ENCODE measurements at places on chromosomes 3 and 15. TPM values are rescaled to one million over a fixed set of nuclear protein-coding genes. Genes with fewer than 3 reads are reported as not detected.

A4GNT gene
- not detected for total RNA-seq

PPP2R3A gene
- total RNA-seq, result 7.5 TPM

SPINT1 gene
- not detected for total RNA-seq

TM4SF1 gene
- total RNA-seq, result 152 TPM

MRAS gene
- total RNA-seq, result 9.4 TPM

TGM4 gene
- 1.2 TPM for total RNA-seq

ITGA11 gene
- total RNA-seq, result 0.41 TPM

GPR176 gene
- 20.4 TPM for total RNA-seq

STRIT1 gene
- not detected for total RNA-seq

MAP4 gene
- total RNA-seq, result 35.8 TPM

GOLGA8N gene
- 0.45 TPM for total RNA-seq

TERB2 gene
- total RNA-seq, result not detected

SLC24A5 gene
- total RNA-seq, result not detected

- no peak for DNase-seq
These were observed 452 bp downstream of the TMEM158 start for GRCh38 chr3:45225465-45226205.

GRCh38 chr3:37321377-37321781 is 147.0 kb upstream of the LRRFIP2 start:
- no peak for DNase-seq

- DNase-seq, result no peak
These were observed 81.4 kb downstream of the ARNT2 start for GRCh38 chr15:80485370-80486164.

GRCh38 chr3:23051240-23052140 is 151.6 kb upstream of the UBE2E2 start:
- no peak for DNase-seq

- no peak for DNase-seq
These were observed 61.7 kb downstream of the TFDP2 start for GRCh38 chr3:142087676-142088075.

GRCh38 chr15:77646104-77646694 is 13.5 kb upstream of the LINGO1 start:
- DNase-seq, result no peak

GRCh38 chr3:46829699-46830208 is 33.5 kb downstream of the MYL3 start:
- no peak for DNase-seq

- DNase-seq, result no peak
These were observed 100.3 kb downstream of the MYLK start for GRCh38 chr3:123783811-123784210.

DNA sequence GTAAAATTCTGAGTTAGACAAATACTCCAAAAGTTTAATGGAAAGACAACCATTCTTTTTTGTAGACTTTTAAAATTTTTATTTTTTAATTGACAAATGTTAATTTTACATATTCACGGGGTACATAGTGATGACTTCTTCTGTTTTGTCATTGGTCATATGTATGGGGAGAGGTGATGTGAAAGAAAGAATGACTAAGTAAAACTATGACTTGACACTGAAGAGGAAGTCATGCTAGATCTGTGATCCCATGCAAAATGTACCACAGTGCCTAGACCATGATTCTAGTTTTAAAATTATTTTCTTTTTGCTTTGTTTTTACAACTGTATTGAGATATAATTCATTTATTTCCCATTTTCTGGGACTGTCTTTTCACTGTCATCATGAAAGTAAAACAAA is 281.6 kb downstream of the MBNL1 start:
- DNase-seq, result no peak

GRCh38 chr15:44729408-44730127 is 6.8 kb upstream of the TRIM69 start:
- DNase-seq, result no peak

- no peak for DNase-seq
These were observed 150.8 kb upstream of the BHLHE40 start for GRCh38 chr3:4828279-4829030.

- no peak for DNase-seq
These were observed 7.5 kb downstream of the PTX3 start for GRCh38 chr3:157443905-157444796.

- peak; percentile 96 for DNase-seq
These were observed 9.2 kb upstream of the RFC4 start for GRCh38 chr3:186815435-186815834.

DNA sequence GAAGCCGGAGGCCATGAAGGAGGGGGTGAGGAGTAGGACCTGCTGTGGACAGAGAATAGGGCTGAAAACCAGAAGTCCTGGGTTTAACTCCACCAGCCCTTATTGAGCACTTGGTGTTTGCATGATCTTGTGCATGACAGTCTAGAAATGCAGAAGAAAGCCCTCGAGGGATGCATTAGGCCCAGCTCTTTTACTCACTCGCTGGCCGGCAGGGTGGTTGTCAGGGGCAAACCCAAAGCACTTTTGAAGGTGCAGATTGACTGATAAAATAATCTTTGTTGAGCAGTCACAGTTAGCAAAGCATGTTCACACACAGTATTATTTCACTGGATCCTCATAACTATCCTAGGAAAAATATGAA is 55.3 kb downstream of the CORO2B start:
- DNase-seq, result no peak

DNA sequence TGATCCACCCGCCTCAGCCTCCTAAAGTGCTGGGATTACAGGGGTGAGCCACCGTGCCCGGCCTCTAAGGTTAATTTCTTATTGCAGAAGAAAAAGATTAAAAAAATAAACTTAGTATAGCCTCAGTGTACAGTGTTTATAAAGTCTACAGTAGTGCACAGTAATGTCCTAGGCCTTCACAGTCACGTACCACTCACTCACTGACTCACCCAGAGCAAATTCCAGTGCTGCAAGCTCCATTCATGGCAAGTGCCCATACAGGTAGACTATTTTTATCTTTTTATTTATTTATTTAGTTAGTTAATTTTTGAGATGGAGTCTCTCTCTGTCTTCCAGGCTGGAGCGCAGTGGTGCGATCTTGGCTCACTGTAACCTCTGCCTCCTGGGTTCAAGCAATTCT is 3.2 kb upstream of the FLNB start:
- no peak for DNase-seq

- DNase-seq, result no peak
These were observed 436.5 kb upstream of the WNT5A start for GRCh38 chr3:55923626-55924025.

DNA sequence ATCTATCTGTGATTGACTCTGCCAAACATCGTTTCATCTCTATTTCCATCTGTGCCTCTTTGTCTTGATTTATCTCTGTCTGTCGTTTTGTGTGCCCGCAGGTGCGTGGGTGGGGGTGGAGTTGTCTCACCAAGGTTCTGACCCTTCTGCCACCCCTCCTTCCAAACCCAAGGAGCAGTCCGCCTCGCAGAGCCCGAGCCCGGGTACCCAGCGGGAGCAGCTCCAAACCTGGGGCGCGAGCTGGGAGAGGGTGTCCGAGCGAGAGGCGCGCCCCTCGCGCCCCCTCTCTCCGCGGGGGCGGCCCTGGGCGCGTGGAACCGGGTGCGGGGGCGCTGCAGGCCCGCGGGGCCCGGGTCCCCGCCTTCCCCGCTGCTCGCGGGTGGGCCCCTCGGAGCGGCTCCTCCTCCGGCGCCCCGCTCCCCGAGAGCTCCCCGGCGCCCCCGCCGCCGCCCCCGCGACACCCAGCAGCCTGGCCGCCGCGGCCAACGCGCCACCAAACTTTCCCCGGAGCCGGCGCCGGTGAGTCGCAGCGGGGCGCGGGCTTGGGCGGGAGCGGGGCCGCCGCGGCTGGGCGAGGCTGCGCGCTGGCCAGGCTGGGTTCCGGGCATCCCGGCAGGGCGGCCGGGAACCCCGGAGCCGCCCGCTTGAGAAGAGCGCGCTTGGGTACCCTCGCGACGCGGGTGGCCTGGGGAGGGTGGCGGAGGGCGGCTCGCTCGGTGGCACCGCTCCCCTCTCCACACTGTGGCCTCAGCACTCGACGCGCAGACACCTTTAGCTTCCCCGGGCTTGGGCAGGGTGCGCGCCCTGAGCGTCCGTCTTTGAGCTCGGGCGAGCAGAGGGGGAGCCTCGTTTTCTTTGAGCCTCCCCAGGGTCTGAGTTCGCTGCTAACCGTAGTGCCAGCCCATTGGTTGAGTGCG is at the start of gene HRH1:
TSS of gene HRH1 (plus strand) at position 458 of the 917 bp plus-strand sequence. CDS start 104,545 bp downstream, outside the sequence.
- no peak for DNase-seq

DNA sequence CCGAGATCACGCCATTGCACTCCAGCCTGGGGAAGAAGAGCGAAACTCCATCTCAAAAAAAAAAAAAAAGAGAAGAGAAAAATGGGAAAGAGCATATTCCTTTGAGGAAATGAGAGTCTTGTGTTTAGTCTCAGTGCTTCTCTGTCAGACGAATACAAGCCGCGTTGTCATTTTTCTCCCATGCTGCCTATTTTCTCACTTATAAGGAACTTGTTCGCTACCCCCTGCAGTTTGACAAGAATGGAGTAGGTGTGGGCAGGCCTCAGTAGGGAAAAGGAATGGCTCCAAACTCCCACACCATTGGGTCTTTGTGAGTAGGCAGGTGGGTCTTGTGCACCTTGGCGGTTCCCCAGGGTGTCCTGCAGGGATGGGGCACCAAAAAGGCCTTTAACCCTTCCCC is 6.5 kb downstream of the GPR160 start:
- DNase-seq, result no peak

- DNase-seq, result peak; percentile 56
These were observed 21.3 kb upstream of the GATM start for GRCh38 chr15:45399381-45400212.

- DNase-seq, result no peak
These were observed 94.2 kb downstream of the THRB start for GRCh38 chr3:24400450-24400849.

DNA sequence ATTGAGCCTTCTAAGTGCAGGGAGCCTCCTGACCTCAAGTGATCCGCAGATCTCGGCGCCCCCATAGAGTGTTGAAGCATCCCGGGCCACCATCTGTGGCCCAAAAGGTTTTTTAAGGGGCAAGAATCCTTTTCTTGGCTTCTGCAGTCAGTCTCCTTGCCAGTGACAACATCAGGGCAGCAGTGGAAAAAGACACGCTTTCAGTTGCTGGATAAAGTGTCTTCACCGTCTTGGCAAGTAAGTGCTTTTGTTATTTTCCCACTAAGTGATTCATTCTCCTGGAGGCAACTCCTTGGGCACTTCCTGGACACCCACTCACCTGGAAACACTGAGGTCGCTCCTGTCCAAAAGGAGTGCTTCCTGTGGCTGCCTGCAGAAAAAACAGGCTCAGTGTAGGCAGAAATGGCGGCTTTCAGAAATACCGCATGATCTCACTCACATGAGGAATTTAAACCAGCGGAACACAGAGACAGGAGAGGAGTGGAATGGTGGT is 71.7 kb upstream of the ABHD2 start:
- no peak for DNase-seq

GRCh38 chr3:156311431-156311830 is 191.1 kb downstream of the KCNAB1 start:
- DNase-seq, result no peak

- no peak for DNase-seq
These were observed 44.4 kb upstream of the RSL24D1 start for GRCh38 chr15:55241186-55241585.

DNA sequence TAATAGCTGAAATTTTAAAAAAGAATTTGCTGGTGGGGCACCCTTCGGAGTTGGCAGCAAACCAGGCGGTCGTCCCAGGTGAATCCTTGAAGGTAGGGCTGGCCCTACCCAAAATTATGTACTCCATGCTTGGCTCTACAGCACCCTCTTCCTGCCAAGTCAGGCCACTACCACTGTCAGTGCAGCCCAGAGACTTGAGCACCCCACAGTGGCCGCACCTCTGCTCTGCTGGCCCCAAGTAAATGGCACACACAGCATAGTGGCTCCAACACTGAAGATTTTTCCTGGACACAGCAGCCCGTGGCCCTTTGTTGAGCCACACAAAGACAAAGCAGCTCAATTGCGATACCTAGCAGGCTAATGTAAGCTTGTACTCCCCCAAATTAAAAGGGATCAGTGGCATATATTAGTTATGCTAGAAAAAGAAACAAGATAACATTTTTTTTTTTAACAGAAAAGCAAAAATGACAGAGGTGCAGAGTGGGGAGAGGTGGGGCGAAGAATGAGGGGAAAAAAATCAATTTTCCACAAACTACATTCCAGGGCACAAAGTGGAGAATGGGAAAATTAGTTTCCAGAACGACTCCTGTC is 250.5 kb downstream of the UACA start:
- DNase-seq, result peak; percentile 78

- peak; percentile 26 for DNase-seq
These were observed 459.4 kb downstream of the GBE1 start for GRCh38 chr3:81302045-81302444.

- no peak for DNase-seq
These were observed 50.0 kb upstream of the RASGRP1 start for GRCh38 chr15:38614621-38615020.

GRCh38 chr3:96007650-96008195 is 806.7 kb upstream of the EPHA6 start:
- no peak for DNase-seq

DNA sequence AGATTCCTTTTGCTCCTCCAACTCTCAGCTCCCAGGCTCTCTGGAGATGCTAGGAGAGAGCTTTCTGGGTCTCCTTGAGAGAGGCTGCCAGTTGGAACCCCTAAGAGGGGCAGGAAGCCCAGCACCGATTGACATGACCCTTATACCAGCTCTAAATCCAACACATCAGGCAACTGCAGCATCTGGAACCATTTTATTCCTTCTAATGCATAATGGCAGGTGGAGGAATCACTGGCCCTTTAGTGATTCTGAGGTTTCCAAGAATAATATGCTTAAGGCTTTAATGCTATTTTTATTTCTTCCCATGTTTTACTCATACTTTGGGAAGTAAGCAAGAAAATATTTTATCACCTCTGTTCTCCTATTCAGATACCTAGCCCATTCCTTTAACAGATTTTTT is 60.3 kb upstream of the TEX264 start:
- DNase-seq, result no peak

GRCh38 chr3:3192286-3192675 is 12.8 kb upstream of the CRBN start:
- no peak for DNase-seq

All from H4 (cell line).